ENCODE measurements at places on chromosomes 7 and 10.
A peak's percentile ranks its signal among the peaks of the same experiment; 100 is the strongest.

DNA sequence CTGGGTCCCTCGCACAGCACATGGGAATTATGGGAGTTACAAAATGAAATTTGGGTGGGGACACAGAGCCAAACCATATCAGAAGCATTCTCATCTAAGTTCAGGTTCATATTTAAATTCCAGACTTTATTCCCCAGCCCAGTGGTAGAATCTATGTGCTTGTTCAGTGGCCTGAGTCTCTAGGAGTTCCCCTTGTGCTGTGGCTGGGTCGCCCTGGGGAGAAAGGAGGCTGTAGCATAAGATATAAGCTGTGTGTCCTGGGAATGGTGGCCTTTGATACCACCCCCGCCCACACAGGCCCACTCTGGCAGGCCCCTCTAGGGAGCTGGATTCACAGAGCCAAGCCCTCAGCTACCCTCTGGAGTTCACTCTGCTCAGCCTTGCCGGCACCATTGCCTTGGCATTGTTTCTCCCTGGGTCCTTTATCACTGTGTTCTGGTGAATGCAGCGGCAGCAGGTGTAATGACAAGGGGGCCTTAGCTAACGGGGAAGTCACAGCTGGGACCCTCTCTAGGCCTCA lies 64.2 kb downstream of the MINDY4 start:
- DNase-seq: no peak

DNA sequence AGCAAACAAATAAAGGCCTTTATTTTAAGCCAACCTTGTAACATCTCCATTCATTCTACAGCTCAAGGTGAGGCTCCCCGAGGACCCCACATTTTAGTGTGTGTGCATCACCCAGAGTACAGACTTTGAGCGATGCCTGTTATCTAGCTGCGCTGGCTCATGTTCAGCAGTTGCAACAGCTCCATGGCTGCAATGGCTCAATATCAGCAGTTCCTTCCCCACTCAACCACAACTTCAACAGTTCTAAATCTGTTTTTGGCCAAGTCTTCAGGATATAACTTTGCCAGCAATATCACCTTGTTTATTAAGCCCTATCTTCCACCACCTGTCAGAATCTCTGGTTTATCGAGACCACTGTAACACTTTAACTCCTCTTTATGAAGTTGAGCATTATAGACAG lies 95.8 kb downstream of the WNT2 start:
- no peak for DNase-seq

- no peak for DNase-seq
These were observed 25.2 kb downstream of the TRIM8 start for GRCh38 chr10:102669206-102670064.

DNA sequence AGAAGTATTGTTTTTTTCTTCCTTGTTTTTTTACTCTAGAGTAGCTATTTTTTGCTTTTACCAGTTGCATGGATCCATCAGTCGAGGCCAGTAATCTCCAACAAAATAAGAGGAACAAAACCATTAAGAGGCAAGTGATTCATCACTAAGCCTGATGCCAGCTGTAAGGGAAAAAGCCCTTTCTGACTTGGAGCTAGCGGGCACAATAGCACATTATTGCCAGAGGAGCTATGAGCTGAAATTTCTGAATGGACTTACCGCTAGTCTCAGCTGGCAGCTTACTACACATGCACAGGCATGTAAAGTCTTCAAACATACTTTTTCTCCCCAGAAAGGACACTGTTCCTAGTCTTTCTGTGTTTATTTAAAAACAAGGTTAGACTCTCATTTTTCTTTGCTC lies 41.6 kb upstream of the PTPRZ1 start:
- no peak for DNase-seq

- peak; percentile 54 for DNase-seq
These were observed 48.6 kb downstream of the MCU start for GRCh38 chr10:72740528-72740927.

DNA sequence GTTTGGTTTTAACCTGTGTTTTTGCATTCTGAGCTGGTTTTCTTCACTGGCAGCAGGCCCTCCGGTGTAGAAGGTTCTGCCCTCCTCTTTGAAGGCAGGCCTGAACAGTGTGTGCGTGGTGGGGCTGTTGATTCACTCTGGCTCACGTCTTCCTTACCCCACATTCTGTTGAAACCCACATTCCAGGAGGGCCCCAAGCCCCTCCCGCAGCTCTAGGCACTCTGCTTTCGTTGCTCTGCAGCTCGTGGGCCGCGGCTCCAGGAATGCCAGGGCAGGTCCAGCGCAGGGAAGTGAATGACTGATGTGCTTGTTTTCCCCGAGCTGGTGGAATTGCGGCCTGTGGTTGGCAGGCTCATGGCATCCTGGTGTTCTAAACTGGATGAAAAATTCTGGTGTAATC lies 49.0 kb downstream of the HTRA1 start:
- DNase-seq: no peak

- DNase-seq: no peak
These were observed 504.4 kb downstream of the GALNT17 start for GRCh38 chr7:71636329-71636728.

- no peak for DNase-seq
These were observed 35.5 kb upstream of the RNF32 start for GRCh38 chr7:156604836-156605695.

GRCh38 chr7:25951414-25952260 lies 200.4 kb upstream of the NFE2L3 start:
- no peak for DNase-seq

GRCh38 chr10:86090807-86091206 lies 275.8 kb downstream of the GRID1 start:
- no peak for DNase-seq
